Glutamatergic neuron (in vitro differentiated cells): ENCODE measurements at places on chromosomes 2 and 18. TPM values are rescaled to one million over a fixed set of nuclear protein-coding genes. Genes with fewer than 3 reads are reported as not detected.

RHBDD1 gene
- 29.9 TPM for total RNA-seq

UGT1A4 gene
- not detected for total RNA-seq

NOSTRIN gene
- total RNA-seq = not detected

DNA sequence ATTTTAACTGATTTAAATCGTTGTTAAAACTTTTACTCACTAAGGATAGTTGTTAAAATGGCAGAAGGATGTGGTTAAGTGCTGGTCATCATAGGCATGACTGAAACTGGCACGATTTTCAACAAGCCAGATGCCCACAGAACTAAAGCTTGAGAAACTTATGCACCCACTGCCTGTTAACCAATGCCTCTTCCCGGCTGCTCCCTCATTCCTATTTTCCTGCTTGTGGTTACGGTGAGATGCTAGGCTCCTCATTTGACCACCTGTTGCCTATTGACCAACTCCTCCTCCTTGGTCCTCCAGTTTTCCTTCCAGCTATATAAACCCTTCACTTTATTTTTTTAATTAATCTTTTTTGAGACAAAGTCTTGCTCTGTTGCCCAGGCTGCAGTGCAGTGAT is 238.7 kb downstream of the TFCP2L1 start:
- H3K4me3 ChIP-seq = no peak overlapping the region
- H3K4me1 ChIP-seq = no peaks in the 10 kb centered on the region
- no peak overlapping the region for H3K27ac ChIP-seq
- no peaks in the 10 kb centered on the region for H3K36me3 ChIP-seq

DNA sequence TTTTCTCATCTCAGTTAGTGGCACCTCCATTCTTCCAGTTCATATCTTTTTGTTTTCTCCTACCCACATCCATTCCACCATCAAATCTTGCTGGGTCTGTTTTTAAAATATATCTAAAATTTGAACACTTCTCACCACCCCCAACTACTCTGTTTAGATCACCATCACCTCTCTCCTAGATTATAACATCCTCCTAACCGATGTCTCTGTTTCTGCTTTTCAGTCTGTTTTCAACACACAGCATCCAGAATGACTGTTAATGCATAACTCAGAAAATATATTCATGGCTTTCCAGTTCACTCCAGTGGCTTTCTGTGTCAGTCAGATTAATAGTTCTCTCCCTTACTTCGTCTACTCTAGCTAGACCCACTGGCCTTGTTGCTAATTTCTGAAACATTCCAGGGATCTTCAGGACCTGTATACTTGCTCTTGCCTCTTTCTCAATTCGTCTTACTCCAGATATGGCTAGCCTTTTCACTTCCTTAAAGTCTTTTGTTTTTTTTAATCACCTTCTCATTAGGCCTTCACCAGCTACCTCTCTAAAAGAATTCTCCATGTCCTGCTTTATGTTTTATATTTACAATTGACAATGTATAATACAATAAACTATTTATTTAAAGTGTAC is 105.3 kb downstream of the COMMD1 start:
- no peak for DNase-seq
- H3K36me3 ChIP-seq = no peaks in the 10 kb centered on the region
- peaks cover 11% of the 10 kb centered on the region for H3K4me1 ChIP-seq
- no peak overlapping the region for H3K27ac ChIP-seq

DNA sequence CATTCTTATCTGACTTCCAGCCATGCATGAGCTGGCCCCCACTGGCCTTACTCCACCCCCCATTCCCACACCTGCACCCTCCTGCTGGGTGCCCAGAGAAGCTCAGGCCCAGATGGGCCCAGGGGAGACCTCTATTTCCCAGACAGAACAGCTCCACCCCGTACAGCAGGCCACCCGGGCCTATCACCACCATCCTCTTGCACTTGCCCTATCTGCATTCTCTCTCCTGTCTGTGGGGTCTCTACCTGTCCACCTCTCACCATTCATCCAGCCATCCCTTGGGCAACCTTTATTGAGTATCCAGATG is 25.3 kb upstream of the TNS1 start:
- no peaks in the 10 kb centered on the region for H3K36me3 ChIP-seq
- no peak for DNase-seq
- H3K27me3 ChIP-seq = peaks cover 11% of the 10 kb centered on the region
- no peak overlapping the region for H3K4me3 ChIP-seq
- H3K4me1 ChIP-seq = peaks cover 2% of the 10 kb centered on the region

DNA sequence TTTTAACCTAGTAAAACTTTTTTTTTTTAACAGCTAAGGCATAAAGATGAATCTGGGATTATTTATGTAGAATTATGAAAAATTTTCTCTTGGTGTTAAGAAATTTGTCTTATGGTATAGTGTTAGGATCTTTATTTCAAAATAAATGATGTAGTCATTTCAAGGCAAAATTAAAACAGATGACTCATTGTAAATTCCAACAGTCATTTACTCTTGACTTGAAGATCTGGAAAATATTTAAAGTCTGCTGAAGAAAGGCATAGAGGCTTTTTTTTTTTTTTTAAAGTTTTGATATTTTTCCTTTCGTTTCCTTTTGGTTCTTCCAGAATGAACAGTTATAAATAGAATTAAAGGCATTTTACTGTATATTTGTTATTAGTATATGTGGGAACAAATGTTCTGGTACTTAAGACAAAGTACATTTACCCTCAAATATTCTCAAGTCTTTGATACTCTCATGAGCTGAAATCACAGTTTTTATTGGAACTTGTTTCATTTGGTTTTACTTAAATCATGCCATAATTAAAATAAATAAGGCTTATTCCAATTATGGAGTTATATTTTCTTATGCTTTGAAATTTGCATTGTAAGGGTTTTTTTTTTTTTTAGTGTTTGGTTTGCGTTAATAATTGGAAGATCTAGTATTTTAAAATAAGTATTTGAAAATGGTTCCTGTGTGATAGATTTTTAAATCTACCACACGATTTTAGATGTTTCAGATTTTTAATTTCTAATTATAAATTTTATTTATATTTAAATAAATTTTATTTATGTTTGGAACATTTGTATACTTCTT is 29.9 kb downstream of the GLS start:
- H3K27ac ChIP-seq = no peak overlapping the region
- no peaks in the 10 kb centered on the region for H3K27me3 ChIP-seq
- H3K4me3 ChIP-seq = no peak overlapping the region
- no peak for DNase-seq
- H3K36me3 ChIP-seq = no peaks in the 10 kb centered on the region
- no peaks in the 10 kb centered on the region for H3K4me1 ChIP-seq

DNA sequence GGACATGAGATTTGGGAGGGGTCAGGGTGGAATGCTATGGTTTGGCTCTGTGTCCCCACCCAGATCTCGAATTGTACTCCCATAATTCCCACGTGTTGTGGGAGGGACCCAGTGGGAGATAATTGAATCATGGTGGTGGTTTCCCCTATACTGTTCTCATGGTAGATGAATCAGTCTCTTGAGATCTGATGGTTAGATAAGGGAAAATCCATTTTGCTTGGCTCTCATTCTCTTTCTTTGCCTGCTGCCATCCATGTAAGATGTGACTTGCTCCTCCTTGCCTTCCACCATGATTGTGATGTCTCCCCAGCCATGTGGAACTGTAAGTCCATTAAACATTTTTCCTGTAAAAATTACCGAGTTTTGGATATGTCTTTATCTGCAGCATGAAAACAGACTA is 80.9 kb upstream of the GALNT5 start:
- H3K27ac ChIP-seq = no peak overlapping the region
- no peaks in the 10 kb centered on the region for H3K4me1 ChIP-seq
- no peaks in the 10 kb centered on the region for H3K36me3 ChIP-seq
- no peak overlapping the region for H3K4me3 ChIP-seq
- H3K27me3 ChIP-seq = no peaks in the 10 kb centered on the region

DNA sequence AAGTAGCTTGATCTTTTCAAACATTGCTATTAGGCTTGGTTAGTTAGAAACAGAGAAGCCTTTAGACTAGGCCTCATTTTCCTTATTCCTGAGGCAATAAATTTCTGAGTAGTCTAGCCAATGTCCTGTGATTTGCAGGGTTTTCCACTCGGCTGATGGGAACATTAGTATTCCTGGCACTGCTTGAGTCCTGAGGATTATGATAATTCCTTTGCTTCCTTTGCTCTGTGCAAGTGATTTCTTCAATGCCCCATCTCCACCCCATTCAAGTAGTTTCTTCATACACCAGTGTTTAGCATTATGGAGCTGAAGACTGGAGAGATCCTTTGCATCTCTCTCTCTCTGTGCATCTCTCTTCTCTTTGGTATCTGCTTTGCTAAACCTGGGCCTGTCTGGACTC is 14.3 kb upstream of the SLC4A10 start:
- no peak for DNase-seq
- H3K27ac ChIP-seq = no peak overlapping the region
- H3K4me3 ChIP-seq = no peak overlapping the region
- no peaks in the 10 kb centered on the region for H3K36me3 ChIP-seq
- no peaks in the 10 kb centered on the region for H3K4me1 ChIP-seq

- no peak overlapping the region for H3K4me3 ChIP-seq
- H3K27ac ChIP-seq = no peak overlapping the region
- H3K36me3 ChIP-seq = no peaks in the 10 kb centered on the region
- peaks cover 2% of the 10 kb centered on the region for H3K4me1 ChIP-seq
- no peaks in the 10 kb centered on the region for H3K27me3 ChIP-seq
- DNase-seq = no peak
Observed at GRCh38 chr18:24516261-24516660, 55.8 kb downstream of the HRH4 start.

GRCh38 chr2:173652767-173653431 is 298.2 kb downstream of the CDCA7 start:
- no peaks in the 10 kb centered on the region for H3K4me1 ChIP-seq
- no peaks in the 10 kb centered on the region for H3K27me3 ChIP-seq

GRCh38 chr2:105438104-105438929 is 39.5 kb upstream of the FHL2 start:
- peak; percentile 42 for DNase-seq
- no peak overlapping the region for H3K27ac ChIP-seq
- H3K27me3 ChIP-seq = peaks cover 4% of the 10 kb centered on the region
- H3K36me3 ChIP-seq = no peaks in the 10 kb centered on the region

DNA sequence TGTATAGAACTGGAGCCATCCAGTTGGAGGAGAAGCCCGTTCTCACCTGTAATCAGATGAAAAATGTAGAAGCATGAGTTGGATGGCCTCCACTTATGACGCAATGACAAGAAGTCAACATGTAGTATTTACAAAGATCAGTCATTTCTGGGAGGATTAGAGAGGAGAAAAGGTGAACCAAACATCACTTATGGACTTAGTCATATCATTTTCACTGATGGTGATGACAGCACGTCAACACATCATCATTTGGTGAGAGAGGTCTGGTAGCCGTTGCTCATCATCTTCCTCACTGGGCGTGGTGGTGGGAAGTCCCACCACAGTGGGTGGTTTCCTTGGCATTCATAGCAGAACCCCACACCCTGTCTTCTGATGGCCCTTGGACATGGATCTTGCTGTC is 264.2 kb upstream of the EPAS1 start:
- H3K36me3 ChIP-seq = peaks cover 11% of the 10 kb centered on the region
- no peak overlapping the region for H3K27ac ChIP-seq
- no peaks in the 10 kb centered on the region for H3K4me1 ChIP-seq
- H3K27me3 ChIP-seq = peaks cover 3% of the 10 kb centered on the region
- H3K4me3 ChIP-seq = no peak overlapping the region
- DNase-seq = no peak

DNA sequence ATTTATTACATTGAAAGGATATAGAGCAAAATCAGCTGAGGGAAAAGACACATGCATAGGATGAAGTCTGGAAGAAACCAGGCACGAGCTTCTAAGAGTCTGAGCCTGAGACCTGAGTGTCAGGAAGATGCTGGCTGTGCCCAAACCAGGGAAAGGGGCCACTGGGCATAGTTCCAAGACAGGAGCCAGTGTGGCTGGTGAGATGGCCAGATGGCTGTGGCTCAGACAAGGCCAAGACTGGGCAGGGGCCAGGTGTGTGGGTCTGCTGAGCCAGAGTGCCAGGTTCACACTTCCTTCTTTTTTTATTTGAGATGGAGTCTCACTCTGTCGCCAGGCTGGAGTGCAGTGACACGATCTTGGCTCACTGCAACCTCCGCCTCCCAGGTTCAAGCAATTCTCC is 95.5 kb upstream of the ATG16L1 start:
- no peaks in the 10 kb centered on the region for H3K27me3 ChIP-seq
- H3K4me3 ChIP-seq = no peak overlapping the region
- DNase-seq = no peak
- H3K36me3 ChIP-seq = no peaks in the 10 kb centered on the region

DNA sequence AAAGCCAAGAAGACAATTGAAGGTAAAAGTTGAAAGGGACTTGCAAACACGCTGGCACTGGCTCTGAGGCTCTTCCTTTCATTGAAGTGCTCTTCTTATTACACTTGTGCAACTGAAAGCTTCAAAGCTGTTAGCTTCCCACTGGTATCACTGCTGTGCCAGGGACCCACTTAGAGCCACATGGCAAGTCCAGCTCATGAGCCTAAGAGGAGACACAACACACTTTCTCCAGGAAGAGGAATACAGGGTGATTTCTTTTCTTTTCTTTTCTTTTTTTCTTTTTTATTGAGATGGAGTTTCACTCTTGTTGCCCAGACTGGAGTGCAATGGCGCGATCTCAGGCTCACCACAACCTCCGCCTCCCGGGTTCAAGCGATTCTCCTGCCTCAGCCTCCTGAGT is 218.2 kb downstream of the ATAD2B start:
- no peak overlapping the region for H3K4me3 ChIP-seq
- DNase-seq = no peak
- no peak overlapping the region for H3K27ac ChIP-seq
- peaks cover 13% of the 10 kb centered on the region for H3K27me3 ChIP-seq
- H3K4me1 ChIP-seq = peaks cover 32% of the 10 kb centered on the region
- H3K36me3 ChIP-seq = peaks cover 30% of the 10 kb centered on the region

DNA sequence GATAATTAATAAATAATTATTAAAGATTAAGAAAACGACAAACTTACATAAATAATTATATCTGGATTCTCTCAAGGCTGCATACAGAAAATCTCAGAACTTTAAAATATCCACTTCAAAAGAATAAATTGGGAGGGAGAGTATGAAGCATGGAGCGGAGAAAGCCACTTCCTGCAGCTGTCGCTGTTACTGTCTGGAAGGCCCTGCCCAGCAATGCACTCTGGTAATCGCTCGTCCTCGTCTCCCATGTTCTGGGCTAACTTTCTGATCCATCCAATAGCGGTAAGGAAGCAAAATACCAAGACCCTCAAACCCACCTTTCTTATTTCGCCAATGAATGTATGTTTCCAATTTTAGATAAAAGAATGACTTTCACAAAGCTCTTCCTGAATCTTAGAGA is 26.7 kb downstream of the CYRIA start:
- no peak overlapping the region for H3K4me3 ChIP-seq
- H3K27me3 ChIP-seq = no peaks in the 10 kb centered on the region
- DNase-seq = no peak
- H3K4me1 ChIP-seq = peaks cover 37% of the 10 kb centered on the region
- H3K27ac ChIP-seq = no peak overlapping the region

- DNase-seq = no peak
- H3K36me3 ChIP-seq = no peaks in the 10 kb centered on the region
- H3K4me1 ChIP-seq = peaks cover 41% of the 10 kb centered on the region
- peak overlapping the region; percentile 20 for H3K27ac ChIP-seq
Observed at GRCh38 chr2:50838316-50838715, 193.6 kb downstream of the NRXN1 start.
